ENCODE measurements at places on chromosomes 4 and X.
A peak's percentile ranks its signal among the peaks of the same experiment; 100 is the strongest.

GRCh38 chrX:82362550-82362949, 1145.5 kb upstream of the POU3F4 start:
- DNase-seq = no peak

DNA sequence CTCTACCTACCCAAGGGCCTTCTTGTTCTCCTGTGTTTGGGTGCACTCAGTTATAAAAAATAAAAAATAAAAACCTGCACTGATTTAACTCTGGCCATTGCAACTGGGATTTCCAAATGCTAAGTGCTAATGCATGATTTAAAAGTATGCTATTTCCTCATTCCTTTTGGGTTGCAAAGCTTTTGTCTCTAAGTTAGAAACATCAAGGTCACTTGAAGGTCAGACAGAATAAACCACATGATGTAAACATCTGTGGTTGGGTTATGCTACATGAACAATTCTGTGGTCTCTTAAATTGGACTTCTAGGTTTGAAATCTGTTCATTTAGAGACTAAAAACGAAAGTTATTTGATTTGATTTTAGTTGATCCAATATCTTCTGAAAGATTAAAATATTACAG, 1547.4 kb upstream of the TENM3 start:
- no peak for DNase-seq

- no peak for DNase-seq
Measured at GRCh38 chr4:575281-576141, 584 bp downstream of the TMEM271 start.

- no peak for DNase-seq
Measured at GRCh38 chr4:177964061-177964460, 521.8 kb upstream of the AGA start.

GRCh38 chr4:99103166-99103565, 14.6 kb upstream of the ADH5 start:
- DNase-seq = no peak

DNA sequence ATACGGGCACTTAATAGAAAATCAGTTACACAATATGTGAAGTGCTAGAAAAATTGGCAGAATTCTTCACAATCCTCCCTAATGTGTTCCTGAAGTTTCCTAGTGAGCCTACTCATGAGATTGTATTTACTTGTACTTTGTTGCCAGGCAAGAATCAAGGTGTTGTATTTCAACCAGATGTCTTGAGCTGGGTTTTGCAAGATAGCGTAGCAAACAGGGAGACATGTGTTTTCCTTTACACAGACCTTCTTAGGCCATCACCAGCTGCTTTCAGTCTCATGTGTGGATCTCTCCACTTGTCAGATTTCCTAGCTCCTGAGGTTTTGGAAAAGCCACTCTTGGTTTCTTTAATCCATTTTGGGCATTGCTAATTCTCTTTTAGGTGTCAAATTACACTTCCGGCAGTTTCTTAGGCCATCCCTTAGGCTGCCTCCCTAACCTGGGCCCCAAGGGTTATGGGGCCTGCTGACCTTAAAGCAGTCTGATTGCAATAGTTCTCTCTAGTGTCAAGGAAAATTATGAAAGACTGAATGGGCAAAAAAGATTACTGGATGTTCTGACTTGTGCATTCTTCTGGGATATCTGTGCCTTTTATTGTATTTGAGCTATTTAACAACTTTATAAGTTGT, 12.2 kb upstream of the EDA start:
- no peak for DNase-seq

DNA sequence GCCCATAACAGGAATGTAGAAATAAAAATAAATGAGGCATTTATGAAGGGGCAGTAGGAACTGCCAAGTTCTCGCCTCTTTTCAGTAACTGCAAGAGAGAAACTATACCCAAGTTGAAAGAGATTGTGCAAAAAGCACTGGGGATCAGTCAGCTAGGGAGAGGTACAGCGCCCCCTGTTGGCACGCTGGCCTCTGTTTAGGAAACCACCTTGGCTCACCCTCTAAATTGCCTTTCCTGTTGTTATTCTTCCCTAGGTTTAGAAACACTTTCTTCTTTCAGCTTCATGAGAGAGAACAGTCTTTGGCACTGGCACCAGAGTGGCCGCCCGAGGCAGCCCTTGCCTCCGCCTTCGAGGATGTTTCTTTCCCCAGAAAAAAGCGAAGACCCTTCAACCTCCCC, 348.5 kb downstream of the MID1IP1 start:
- peak; percentile 45 for DNase-seq

- DNase-seq = peak; percentile 50
Measured at GRCh38 chr4:83138946-83139345, 24.4 kb upstream of the PLAC8 start.
